ENCODE measurements at places on chromosomes 2 and 18. TPM values are rescaled to one million over a fixed set of nuclear protein-coding genes. Genes with fewer than 3 reads are reported as not detected.

- no peaks in the 10 kb centered on the region for H3K27me3 ChIP-seq
- no peak overlapping the region for H3K27ac ChIP-seq
- no peak for DNase-seq
- H3K36me3 ChIP-seq: no peaks in the 10 kb centered on the region
Observed at GRCh38 chr2:208609166-208609804, 202.7 kb downstream of the PTH2R start.

DNA sequence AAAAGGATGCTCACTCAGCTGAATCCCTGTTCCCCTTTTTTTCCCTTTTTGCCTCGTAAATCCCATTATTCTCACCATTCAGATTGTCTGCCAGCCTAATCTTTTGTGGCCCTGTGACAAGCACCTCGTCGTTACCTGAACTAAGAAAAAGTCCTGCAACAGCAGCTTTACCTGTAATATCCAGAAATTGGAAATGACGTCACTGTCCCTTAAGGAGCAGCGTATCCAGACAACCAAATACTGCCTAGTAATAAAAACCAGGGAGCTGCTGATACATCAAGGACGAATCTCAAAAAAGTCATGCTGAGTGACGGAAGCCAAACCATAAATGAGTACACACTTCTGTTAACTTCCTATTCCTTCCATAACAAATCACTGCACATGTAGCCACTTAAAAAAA, 694.9 kb downstream of the GALR1 start:
- no peak overlapping the region for H3K27ac ChIP-seq
- H3K4me1 ChIP-seq: no peaks in the 10 kb centered on the region
- no peaks in the 10 kb centered on the region for H3K36me3 ChIP-seq
- H3K4me3 ChIP-seq: no peak overlapping the region
- no peak for DNase-seq

GRCh38 chr2:172745636-172746035, 10.0 kb downstream of the RAPGEF4 start:
- no peaks in the 10 kb centered on the region for H3K4me1 ChIP-seq
- no peak overlapping the region for H3K27ac ChIP-seq
- H3K4me3 ChIP-seq: no peak overlapping the region
- DNase-seq: no peak

DNA sequence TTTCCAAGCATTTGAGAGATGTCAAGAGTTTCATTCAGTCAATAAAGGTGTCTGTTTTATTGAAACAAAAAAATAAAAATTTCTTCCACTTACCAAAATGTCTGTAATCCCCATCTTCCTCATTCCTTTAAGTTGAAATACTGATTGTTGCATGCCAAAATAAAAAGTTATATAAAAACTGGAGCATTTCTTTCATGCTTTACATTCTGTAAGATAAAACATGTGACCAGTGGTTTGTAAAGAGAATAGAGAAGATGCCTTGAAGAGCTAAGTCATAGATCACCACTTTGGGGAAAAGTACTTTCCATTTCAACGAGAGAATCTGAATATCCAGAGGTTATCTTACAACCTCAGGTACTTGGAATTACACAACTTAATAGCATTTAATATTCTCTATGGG, 35.9 kb upstream of the MYO1B start:
- no peaks in the 10 kb centered on the region for H3K4me1 ChIP-seq
- no peak overlapping the region for H3K4me3 ChIP-seq
- DNase-seq: no peak
- no peak overlapping the region for H3K27ac ChIP-seq

DNA sequence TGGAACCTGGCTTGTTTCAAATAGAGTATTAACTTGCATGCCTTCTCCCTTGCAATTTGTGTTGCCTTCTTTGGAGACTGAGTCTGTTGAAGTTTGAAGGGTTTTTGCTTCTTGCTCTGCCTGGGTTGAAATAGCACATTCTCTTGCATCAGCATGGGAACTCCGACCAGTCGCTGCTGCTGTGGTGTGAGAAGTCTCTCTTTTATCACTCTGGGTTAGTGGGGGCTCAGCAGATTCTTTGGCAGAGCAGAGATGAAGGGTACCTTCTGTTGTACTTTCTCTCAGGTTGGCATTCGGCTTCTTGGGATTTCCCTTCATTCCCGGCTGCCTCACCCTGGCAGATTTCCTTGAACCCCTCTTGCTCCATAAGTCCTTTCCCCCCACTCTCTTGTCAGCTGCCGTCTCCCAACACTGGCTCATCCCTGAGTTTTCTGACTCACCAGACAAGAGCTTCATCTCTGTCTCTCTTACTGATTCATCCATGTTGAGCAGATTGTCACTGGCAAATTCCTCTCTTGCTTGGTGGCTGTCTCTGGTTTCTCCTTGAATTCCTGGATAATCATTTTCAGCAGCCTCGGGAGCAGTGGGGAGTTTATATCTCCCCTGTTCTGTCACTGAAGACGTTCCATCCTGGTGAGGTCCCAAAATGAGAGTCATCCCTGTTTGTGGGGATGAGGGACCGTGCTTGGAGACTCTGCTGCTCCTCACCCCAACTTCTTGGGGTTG, 49.9 kb downstream of the ALPK2 start:
- H3K4me1 ChIP-seq: no peaks in the 10 kb centered on the region
- no peak for DNase-seq
- no peak overlapping the region for H3K27ac ChIP-seq
- no peaks in the 10 kb centered on the region for H3K27me3 ChIP-seq
- H3K4me3 ChIP-seq: no peak overlapping the region

DNA sequence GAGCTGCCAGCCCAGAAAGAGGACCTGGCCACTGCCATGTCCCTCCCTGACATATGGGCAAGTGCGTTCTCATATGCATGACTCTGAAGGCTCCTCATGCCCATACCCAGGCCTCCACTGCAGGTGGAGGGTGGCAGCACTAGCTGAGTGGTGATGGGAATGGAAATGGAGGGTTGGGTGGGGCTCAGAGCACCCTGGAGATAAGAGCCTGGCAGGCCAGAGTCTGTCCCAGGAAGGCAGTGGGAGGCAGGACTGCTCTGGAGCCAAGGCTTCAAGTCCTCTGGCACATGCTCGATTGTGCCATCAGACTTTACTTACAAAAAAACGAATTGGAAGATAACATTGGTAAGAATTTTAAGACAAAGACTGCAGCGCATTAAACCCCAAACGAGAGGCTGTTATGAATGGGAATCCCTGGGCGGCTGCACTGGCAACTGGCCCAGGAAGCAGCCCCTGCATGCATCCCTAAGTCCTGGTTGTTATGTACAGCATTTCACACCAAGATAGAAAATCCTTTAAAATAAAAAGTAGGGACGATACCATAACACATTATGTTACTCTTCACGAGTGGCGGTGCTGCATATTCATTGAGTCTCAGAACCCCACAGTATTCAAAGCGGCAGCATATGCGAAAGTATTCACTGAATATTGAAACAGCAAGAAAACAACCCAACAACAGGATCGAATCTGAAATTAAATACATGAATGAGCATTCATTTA, 81.7 kb upstream of the FAM98A start:
- no peak overlapping the region for H3K4me3 ChIP-seq
- DNase-seq: no peak
- H3K27me3 ChIP-seq: no peaks in the 10 kb centered on the region
- no peaks in the 10 kb centered on the region for H3K4me1 ChIP-seq

DNA sequence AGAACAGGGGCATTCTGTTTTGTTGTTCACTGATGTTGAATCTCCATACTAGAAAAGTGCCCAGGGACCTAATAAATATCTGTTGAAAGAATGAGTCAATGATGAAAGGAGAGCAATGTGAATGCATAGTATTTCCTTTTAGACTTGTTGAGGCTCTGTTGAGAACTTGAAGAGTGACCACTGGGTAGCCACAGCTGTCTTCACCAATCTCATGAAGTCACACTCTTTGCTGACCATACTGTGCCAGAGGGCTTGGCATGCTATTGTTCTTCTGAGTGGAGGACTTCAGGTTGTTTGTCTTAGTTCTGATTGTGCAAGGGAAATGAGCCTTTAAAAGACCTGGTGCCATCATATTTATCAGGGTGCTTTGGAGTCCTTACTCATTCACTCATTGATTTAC, 41.6 kb upstream of the NT5C1B start:
- H3K4me1 ChIP-seq: no peaks in the 10 kb centered on the region
- no peaks in the 10 kb centered on the region for H3K27me3 ChIP-seq

- H3K4me1 ChIP-seq: no peaks in the 10 kb centered on the region
- H3K36me3 ChIP-seq: no peaks in the 10 kb centered on the region
- peaks cover 26% of the 10 kb centered on the region for H3K27me3 ChIP-seq
- DNase-seq: no peak
- H3K27ac ChIP-seq: no peak overlapping the region
- H3K4me3 ChIP-seq: no peak overlapping the region
Observed at GRCh38 chr18:28167835-28168349, 9.0 kb downstream of the CDH2 start.

DNA sequence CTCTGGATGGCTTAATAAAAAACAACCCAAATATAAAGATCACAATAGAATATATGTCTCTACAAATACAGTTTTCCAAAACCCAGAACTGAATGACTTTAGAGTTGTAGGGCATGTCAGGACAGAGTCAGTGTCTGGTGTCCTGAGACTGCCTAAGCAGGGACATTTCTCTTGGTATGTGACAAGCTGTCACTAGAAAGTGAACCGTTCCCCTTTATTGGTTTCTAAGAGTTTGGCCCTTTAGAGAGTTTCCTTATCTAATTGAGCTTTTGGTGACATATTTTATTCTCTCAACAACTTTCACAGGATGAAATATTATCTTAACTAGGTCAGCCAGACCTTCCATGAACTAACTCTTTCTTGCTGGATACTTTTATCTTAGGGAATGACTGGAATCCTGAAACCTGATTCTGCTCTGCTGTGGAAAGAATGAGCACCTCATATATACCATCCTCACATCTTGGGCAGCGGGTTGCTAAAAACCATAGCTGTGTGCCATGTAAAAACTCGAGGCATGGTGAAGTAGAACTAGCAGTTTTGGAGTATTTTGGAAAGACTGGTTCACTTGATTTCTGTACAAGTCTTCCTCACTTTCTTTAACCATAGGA, 54.8 kb downstream of the CAVIN2 start:
- no peaks in the 10 kb centered on the region for H3K36me3 ChIP-seq
- no peak for DNase-seq
- H3K4me3 ChIP-seq: no peak overlapping the region
- no peak overlapping the region for H3K27ac ChIP-seq
- no peaks in the 10 kb centered on the region for H3K27me3 ChIP-seq
- no peaks in the 10 kb centered on the region for H3K4me1 ChIP-seq

DNA sequence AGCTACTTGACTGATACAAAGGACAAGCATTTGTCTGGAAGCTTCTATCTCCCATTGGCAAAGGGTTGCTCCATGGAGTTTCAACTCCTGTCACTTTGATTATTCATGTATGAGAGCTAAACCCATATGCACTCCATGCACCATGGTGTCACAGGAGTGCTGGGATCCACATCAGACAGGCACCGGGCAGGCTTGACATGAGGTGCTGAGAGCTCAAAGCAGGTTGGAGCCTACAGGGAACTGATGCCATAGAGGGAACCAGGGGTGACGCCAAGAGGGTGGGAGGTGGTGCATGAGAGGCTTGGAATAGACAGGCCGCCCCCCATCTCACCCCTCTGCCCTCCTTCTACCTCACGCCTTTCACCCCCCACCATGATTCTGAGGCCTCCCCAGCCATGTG, 199.8 kb upstream of the CCDC68 start:
- no peak overlapping the region for H3K4me3 ChIP-seq
- no peaks in the 10 kb centered on the region for H3K4me1 ChIP-seq
- no peak overlapping the region for H3K27ac ChIP-seq
- H3K36me3 ChIP-seq: no peaks in the 10 kb centered on the region
- no peak for DNase-seq

Gene NPPC
- total RNA-seq: not detected

Gene ZBTB7C
- total RNA-seq: 81.2 TPM

Gene GPR39
- total RNA-seq: 26.3 TPM

Gene IL18R1
- 6.0 TPM for total RNA-seq

Gene SLC14A1
- 0.75 TPM for total RNA-seq

Gene CDCA7
- 5.2 TPM for total RNA-seq

Gene SPATS2L
- total RNA-seq: 33.4 TPM

Gene ICOS
- 1.3 TPM for total RNA-seq

Gene TUBB6
- 75.6 TPM for total RNA-seq

Gene ANKRD30BL
- total RNA-seq: not detected

Gene UPP2
- total RNA-seq: not detected

Gene HOXD3
- total RNA-seq: not detected

All from transverse colon (tissue), 4 donors.